AG04449 (cell line): ENCODE measurements at places on chromosomes 13 and 19.

DNA sequence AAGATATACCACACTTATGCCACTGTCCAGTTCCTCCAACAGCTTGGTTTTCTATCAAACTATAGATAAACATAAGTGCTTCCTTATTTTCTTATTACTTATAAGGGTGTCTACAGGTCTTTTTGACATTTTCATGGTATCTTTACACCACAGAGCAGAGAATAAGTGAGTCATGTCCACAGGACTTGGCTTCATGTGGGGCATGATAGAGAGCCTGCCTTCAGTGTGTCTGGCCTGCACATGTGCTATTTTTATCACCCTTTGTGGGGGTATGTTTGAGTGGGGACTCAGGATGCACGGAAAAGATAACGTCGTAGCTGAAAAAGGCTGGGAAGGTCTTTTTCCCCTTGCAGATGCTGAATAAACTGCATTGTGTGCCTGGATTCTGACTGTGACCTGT lies 8.1 kb upstream of the STOML3 start:
- DNase-seq = no peak

DNA sequence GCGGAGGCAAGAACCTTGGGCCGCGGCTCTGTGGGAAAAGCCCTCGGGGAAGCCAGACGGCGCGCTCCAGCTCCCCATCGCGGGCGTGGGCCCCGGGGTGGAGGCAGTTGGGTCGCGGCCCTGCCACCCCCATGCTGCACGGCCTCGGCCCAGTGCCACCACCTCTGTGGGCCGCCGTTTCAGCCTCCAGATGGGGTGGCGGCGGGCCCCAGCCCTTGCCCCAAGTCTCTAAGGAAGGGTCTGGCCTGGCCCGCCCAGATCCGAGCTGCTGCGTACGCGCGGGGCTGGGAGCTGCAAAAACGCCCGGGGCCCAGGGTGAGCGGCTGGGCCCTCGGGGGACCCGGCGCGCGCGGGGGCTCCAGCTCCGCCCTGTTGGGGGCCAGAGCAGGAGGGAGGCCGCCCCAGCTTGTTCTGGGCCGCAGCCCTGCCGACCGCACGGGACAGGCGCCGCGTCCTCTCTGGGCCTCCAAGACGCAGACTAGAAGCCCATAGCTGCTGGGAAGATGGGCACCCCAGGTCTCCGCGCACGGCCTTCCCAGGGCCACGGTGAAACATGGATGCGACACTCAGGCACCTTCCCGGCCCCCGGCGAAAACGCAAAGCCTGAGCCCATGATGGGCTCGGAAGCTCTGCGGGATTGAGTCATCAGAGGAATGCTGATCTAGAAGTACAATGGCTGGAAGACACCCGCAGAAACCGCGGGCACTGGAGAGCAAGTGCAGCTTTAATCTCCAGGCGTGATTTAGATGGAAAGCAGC lies 110.1 kb downstream of the KCTD15 start:
- DNase-seq = no peak

DNA sequence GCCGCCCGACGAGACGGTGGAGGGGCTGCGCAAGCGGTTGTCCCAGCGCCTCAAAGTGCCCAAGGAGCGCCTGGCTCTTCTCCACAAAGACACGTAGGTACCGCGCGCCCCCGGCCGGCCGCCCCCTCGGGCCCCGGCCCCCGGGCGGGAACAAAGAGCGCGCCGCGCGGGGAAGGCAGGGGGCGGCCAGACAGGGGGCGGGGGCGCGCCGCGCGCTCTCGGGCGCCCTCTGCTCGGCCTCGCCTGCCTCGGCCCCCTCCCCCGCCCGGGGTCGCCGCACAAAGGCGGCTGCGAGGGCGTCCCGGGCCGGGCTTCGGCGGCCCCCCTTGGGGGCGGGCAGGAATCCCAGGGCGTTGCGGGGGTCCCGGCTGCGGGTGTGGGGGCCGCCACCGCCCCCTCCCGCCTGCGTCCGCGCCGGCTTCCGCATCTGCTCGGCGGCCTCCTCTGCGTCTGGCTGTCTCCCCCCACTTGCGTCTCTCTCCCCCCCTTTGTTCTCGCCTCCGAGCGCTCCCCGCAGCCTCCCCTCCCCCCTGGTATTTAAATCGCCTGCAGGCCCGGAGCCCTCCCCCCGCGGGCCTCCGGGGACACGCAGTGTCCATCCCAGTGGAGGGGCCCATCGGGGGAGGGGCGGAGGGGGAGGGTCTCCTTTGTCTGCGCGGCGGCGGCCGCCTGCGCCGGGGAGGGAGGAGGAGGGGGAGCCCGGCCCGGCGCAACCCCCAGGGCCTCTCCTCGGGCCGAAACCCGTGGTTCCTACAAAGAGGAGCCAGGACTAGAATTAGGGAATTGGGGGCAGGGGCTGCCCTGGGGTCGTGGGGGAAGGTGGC lies 2.3 kb downstream of the MIDN start:
- no peak for DNase-seq

DNA sequence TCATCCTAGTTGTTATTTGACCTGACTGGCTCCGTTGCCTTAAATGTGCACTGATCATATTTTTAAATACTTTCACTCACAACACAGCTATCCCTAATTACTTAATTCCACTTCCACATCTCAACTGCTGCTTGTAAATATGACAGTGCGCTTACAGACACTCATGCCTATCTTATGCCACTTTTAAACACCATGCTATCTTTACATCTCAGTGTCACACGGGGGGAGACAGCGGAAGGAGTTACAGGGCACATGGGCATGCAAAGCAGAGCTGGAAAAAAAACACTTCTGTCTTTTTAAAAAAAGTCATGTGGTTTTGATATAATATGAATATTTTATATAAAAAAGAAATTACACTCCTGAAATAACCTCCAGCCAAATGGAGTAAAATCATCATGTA lies 44.1 kb downstream of the SMAD9 start:
- no peak for DNase-seq

DNA sequence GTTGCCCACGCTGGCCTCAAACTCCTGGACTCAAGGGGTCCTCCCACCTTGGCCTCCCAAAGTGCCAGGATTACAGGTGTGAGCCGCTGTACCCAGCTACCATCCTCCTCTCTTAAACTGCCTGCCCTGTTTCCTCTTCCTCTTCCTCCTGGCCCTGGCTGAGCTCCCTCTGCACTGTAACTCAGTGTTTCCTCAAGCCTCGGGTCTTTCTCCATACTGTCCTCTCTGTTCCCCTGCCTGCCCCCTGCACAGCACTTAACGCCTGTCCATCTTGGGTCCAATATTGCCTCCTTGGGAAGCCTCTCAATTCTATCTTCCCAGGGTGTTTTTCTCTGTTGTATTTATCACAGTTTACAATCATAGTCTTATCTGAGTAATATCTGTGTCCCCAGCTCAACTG lies 6.1 kb downstream of the LIPE start:
- DNase-seq = no peak

GRCh38 chr13:106911627-106912026 lies 343.7 kb upstream of the ARGLU1 start:
- DNase-seq = no peak

DNA sequence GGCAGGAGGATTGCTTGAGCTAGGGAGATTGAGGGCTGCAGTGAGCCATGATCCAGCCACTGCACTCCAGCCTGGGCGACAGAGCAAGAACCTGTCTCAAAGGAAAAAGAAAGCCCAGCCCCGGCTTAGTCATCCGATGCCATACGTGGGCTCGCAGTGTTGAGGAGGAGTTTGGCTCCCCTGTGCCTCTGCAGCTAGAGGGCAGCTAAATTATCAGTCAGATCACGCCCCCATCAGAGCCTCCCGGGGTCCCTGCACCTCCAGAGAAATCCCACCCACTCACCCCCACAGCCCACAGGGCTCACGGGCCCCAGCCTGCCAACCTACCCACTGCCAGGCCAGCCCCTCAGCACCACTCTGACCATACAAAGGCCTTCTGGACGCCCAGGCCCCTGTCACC lies 27.6 kb downstream of the MAU2 start:
- no peak for DNase-seq
